Bladder microvascular endothelial cell (primary cell): ENCODE measurements at places on chromosomes 5 and 9. TPM values are rescaled to one million over a fixed set of nuclear protein-coding genes. Genes with fewer than 3 reads are reported as not detected.

Gene TRIO
- 107 and 374 TPM in 2 replicates for total RNA-seq

Gene TIMD4
- total RNA-seq: not detected in 2 replicates

Gene LRRC19
- total RNA-seq: not detected in 2 replicates

Gene NAIP
- 1.8 and 5.4 TPM in 2 replicates for total RNA-seq

Gene MAST4
- 20.7 and 77.3 TPM in 2 replicates for total RNA-seq

Gene LHX3
- not detected in 2 replicates for total RNA-seq

Gene ZFP2
- total RNA-seq: 0.65 and 1.2 TPM in 2 replicates

Gene CA9
- not detected in 2 replicates for total RNA-seq

Gene SOX30
- not detected in 2 replicates for total RNA-seq

Gene TAF11L2
- total RNA-seq: not detected in 2 replicates

Gene POLR3G
- 5.2 and 8.5 TPM in 2 replicates for total RNA-seq

Gene GARNL3
- total RNA-seq: 1.6 and 3.3 TPM in 2 replicates

Gene DMRT3
- not detected in 2 replicates for total RNA-seq

Gene CDX1
- not detected in 2 replicates for total RNA-seq

Gene HTR1A
- not detected in 2 replicates for total RNA-seq

Gene ZNF454
- total RNA-seq: 0.49 and 0.69 TPM in 2 replicates

Gene OCLN
- 1.3 and 6.5 TPM in 2 replicates for total RNA-seq

Gene C5orf46
- not detected in 2 replicates for total RNA-seq

Gene FBP2
- total RNA-seq: not detected in 2 replicates

Gene SLC36A3
- total RNA-seq: not detected in 2 replicates

Gene RUSC2
- 12.6 and 27.9 TPM in 2 replicates for total RNA-seq

Gene TPRN
- total RNA-seq: 3.2 and 3.4 TPM in 2 replicates

Gene F2RL1
- total RNA-seq: 7.6 and 111 TPM in 2 replicates

Gene MARVELD2
- 0.81 and 4.4 TPM in 2 replicates for total RNA-seq

Gene TAF11L6
- not detected in 2 replicates for total RNA-seq

Gene PCDHA8
- 0.13 TPM in 1 of 2 replicates, not detected in the other for total RNA-seq

Gene DBH
- not detected in 2 replicates for total RNA-seq

Gene GFI1B
- not detected in 2 replicates for total RNA-seq

Gene CCNJL
- 3.2 and 8.0 TPM in 2 replicates for total RNA-seq

Gene TMEM167A
- total RNA-seq: 28.5 and 55.3 TPM in 2 replicates

Gene SPATA31E1
- total RNA-seq: not detected in 2 replicates

Gene SLC4A9
- under 0.01 and 0.19 TPM in 2 replicates for total RNA-seq

Gene VLDLR
- total RNA-seq: 7.4 and 26.9 TPM in 2 replicates
